ENCODE measurements at places on chromosomes 11 and 22. TPM values are rescaled to one million over a fixed set of nuclear protein-coding genes. Genes with fewer than 3 reads are reported as not detected.

DNA sequence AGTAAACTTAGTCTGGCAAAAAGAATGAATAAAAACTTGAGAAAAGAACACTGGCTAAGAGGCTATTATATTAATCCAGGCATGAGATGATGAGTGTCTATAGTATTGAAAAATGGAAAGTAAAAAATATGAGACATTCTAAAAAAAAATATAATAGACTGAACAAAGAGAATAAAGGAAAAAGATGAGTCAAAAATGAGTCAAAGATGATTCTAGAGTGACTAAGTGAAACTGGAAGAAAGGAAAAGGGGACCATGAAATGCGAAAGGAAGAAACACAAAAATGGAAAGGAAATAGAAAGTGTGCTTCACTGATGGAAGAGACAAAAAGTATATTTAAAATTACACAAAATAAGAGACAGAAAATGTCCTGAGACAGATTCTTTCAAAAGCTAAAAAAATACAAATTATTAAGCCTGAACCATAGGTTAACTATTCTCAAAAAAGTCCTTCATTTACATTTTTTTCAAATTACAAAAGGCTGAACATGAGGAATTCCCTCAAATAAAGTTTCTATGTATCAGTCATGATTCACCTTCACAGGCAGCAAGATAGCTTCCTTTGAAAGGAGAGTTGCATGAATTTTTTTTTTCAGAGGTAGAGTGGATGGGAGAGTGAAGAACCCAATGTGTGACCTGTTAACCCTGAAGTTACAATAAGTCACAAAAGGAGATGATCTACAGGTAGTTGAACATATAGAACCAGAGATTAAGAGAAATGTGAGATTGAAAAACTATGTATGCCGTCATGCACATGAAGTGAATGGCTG is 75.2 kb downstream of the EIF3M start:
- DNase-seq = no peak

DNA sequence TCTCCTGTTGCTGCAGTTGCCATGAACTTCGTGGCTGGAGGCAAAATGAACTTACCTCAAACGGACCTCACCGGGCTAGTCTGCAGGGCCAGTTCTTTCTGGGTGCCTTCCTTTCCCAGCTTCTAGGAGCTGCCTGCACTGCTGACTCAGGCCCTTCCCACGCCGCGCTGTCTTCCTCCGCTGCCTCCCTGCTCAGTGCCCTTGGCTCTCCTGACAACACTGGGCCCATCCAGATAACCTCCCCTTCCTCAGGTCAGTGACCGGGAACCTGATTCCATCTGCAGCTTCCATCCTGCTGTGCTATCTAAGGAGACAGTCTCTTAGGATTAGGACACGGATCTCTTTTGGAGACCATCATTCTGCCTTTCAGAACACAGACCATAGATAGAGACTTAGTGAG is 19.3 kb downstream of the MOB2 start:
- DNase-seq = no peak

DNA sequence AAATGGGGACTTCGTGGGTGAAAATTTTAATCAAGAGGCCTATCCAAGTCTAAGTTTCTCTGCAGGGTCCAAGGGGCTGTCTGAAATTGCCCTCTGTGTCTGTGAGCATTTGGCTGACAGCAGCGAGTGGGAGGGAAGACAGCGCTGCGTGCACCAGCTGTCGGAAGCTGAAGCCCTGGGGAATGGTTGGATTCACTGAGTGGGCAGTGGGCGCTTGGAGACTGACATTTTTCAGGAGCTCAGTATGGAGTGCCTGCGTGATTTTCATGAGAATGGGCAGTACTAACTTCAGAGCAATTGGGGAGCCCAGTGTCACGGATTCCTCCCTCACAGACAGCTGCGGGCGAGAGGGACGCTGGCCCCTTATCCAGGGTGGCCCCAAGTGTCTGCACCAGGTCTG is 388.8 kb upstream of the B3GAT1 start:
- no peak for DNase-seq

The SCGB1D2 gene
- 2.9 TPM for polyA plus RNA-seq

The EXPH5 gene
- polyA plus RNA-seq = 4.2 TPM

The CENPM gene
- 14.3 TPM for polyA plus RNA-seq

The CRYBA4 gene
- polyA plus RNA-seq = not detected

- DNase-seq = no peak
Observed at GRCh38 chr11:72634472-72635095, 39.6 kb downstream of the PDE2A start.

GRCh38 chr11:111367411-111368284 is 11.4 kb downstream of the POU2AF1 start:
- DNase-seq = no peak

DNA sequence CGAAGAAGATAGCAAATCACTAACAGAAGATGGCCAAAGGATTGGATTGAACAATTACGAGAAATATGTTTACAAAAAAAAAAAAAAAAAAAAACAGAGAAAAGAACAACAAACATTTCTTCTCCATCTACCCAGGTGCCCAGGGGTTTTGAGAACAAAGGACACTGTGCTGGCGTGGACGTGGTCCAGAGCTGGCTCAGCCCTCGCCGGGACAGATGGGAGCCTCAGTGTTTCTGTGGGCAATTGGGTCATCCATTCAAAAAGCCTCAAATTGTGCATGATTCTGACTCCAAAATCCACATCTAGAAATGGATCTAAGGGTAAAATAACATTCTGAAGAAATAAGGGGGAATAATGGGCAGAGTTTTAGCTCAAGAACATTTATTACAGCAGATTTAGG is 63.1 kb downstream of the DHCR7 start:
- DNase-seq = no peak

DNA sequence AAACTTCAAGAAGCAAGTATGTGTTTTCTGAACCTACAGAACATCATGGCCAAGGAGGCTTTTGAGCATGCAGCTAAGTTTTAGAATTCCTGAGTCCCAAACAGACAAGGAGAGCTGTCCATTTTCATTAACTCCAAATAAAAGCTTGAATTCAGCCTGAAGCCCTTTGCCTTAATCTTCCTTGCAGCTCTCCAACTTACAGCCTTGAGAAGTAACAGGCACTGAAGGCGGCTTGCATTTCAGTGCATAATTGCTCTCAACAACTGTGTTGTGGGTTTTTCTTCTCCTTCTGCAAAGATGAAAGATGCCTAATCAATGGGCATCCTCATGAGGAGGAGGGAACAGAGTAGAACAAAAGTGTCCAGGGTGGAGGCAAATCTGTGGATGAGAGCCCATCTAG is 286.0 kb downstream of the FAT3 start:
- DNase-seq = no peak

DNA sequence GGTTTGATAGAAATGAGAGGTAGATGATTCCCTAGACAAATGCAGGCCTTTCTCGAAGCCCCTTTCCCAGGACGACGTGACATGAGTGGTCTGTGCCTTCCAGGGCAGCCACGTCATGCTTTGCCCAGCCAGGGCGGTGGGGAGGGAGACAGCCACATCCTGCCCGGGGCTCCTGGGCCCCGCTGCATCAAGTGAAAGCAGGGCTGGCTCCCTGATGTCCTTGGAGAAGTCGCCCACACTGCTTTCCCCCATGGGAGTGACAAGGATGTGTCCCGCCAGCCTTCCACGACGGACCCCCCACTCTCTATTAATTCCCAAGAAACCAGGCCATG is 13.2 kb downstream of the PPARA start:
- DNase-seq = no peak

GRCh38 chr11:117017456-117017855 is 80.8 kb downstream of the SIK3 start:
- DNase-seq = no peak

The UNC93B1 gene
- 8.0 TPM for polyA plus RNA-seq

GRCh38 chr11:134101282-134101681 is 32.4 kb downstream of the JAM3 start:
- DNase-seq = no peak

DNA sequence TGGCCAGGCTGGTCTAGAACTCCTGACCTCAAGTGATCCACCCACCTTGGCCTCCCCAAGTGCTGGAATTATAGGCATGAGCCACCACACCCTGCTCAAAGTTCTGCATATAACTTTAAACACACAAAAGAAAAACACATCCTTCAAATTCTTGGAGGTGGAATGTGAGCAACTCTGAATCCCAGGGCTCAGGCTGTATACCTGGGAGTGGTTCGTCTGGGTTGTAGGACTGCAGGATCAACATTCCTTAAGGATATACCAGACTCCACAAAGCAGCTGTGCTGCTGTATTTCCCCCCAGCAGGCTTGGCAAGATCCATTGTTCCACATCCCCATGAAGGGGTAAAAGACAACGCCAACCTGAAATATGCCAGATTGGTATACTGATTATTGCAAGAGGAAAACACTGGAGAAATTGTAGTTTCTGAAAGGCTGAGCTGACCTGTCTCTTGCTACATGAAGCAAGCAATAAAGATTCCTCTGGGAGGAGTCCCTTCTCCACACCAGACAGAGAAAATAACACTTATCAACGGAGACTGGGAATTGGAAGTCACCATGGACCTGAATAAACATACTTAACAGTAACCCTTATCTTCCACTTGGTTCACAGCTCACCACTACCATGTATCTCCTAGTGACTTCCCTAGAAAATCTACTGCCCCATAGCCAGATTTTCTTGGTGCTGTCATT is 12.2 kb upstream of the RPS3 start:
- no peak for DNase-seq

DNA sequence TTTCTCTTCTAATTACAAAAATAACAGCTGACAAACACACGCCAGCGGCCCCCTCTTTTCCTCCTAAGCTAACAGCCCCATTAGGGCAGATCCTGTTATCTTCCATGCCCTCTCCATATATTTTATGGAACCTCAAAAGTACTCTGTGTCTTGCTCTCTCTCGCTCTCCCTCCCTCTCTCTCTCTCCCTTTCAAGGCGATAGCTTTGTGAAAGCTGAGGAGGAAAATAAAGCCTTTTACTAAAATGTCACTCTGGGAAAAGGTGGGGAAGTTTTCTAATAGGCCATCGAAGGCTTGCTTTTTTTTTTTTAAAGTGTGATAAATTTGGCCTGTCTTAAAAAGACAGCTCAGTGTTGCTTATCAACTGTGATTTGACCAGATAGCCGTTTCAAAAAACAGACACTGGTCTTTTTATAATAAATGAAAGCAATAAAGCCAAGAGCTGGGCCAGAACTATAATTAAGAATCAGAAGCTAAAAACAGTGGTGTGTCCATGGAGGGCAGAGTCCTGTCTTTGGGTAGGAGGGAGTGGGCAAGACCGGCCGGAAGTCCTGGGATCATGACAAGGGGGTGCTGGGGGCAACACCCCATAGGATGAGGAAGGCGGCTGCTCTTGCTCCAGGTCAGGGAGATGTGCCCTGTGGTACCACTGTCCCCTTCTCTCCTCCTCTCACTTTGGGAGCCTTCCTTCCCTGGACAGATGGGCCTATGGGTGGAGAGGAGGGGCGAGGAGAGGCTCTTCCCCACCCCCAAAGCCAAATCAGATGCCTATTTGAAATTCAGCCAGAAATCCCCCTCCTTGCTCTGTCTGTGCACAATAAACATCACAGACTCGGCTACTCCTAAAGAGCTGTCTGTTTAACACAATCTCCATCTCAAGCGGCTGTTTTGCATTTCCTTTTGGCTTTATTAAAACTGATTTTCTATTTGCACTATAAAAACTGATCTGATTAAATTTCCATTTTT is 267.2 kb downstream of the BUD13 start:
- DNase-seq = no peak

DNA sequence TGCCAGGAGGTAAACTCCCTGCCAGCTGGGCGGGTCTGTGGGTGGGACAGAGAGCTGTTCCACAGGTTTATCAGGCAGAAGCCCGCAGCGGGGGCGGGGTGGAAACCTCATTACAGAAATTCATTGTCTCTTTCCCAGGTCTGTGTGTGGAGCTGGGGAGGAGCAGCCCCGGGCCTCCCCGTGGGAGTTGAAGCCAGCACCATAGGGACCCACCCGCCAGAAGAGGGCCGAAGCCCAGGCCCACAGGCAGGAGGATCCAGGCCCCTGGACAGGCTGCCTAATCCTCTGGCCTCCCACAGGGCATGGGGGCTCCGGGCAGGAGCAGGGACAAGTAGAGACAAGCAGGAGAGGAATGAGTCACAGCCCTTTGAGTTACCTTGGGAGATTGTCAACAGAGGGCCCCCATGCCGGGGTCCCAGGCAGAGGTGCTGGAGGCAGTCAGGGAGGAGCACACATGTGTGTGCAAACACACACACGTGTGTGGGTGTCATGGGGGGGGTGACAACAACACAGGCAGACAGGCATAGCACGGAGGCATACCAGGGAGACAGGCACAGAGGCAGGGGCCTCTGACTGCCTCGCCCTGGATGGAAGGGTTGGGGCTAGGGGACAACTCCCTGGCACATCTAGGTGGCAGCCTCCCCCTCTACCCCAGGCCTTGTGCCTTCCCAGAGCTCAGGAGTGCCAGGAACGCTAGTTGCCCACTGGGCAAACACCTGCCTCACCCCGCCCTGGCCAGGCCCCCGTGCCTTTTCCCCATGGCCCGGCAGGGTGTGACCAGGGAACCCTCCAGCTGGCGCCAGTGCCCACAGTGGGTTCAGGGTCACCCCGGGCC is 1.4 kb downstream of the CDC42BPG start:
- no peak for DNase-seq

DNA sequence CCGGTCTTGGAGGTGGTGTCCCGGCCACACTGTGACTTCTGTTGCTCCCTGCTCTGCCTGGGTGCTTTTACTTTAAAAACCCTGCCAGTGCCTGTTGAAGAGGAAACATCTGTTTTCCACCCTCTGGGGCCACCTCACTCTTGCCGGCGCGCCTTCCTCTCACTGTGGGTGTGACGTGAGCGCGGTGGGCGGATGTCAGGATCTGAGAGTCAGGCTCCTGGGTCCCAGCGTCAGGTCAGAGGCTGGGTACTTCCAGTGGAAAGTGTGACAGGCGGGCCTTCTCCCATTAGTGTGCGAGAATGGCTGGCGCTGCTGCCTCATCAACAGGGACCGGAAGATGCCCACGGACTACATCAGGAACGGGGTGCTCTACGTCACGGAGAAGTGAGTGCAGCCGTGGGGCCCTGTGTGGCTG is 54.2 kb downstream of the GRAMD4 start:
- DNase-seq = no peak
